Kidney capillary endothelial cell (primary cell): ENCODE measurements at places on chromosomes 12 and 14.

- DNase-seq = no peak
Measured at GRCh38 chr12:64574837-64575236, 35.5 kb upstream of the RASSF3 start.

- no peak for DNase-seq
Measured at GRCh38 chr12:71440345-71440762, 756 bp downstream of the LGR5 start.

- no peak for DNase-seq
Measured at GRCh38 chr14:64717870-64718269, 13.6 kb downstream of the PLEKHG3 start.

GRCh38 chr12:7959278-7959677 is 23.3 kb upstream of the SLC2A3 start:
- DNase-seq = no peak

- DNase-seq = no peak
Measured at GRCh38 chr12:108232565-108232964, 103.5 kb downstream of the WSCD2 start.
